Fibroblast of skin of right biceps (primary cell): ENCODE measurements at places on chromosomes 3 and 15.

DNA sequence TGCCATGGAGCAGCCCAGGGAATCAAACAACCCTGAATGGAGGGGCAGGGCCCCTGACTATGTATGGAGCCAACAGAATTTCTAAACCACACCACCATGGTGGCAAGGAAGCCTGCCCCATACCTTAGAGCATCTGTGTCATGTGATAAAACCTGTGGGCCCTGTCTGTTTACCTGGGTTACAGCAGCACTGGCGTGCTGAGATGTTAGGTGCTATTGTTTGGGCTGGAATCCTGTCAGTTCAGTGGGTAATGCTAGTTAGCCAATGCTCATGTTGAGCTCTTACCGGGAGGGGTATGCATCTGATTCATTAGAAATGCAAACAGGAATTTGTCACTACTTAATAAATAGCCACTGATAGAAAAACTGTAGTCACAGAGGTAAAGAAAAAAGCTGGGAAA, 63.5 kb upstream of the ETV5 start:
- no peak for DNase-seq

- DNase-seq, result peak; percentile 30
These were observed 639.4 kb upstream of the TBL1XR1 start for GRCh38 chr3:177836671-177837070.

DNA sequence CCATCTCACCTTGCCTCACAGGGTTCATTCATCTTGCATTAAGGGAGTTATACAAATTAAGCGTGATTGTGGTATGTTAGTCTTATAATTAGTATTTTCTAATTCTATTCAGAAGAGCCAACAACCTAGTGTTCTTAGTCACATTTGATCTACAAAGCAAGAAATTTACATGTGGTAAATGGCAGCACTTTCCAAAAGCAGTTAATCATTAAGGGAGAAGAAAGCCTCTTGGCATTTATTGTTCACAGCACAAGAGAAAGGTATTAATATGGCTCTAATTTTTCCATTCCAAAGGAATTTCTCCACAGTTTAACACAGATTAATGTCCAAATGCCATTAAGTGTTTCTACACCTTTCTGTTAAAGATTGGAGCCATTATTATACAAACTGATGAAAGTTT, 1077.1 kb downstream of the ZPLD1 start:
- no peak for DNase-seq

GRCh38 chr15:68620721-68621527, 42.1 kb downstream of the CORO2B start:
- peak; percentile 97 for DNase-seq

- DNase-seq, result peak; percentile 53
These were observed 3.1 kb downstream of the ANXA2 start for GRCh38 chr15:60394689-60395097.

DNA sequence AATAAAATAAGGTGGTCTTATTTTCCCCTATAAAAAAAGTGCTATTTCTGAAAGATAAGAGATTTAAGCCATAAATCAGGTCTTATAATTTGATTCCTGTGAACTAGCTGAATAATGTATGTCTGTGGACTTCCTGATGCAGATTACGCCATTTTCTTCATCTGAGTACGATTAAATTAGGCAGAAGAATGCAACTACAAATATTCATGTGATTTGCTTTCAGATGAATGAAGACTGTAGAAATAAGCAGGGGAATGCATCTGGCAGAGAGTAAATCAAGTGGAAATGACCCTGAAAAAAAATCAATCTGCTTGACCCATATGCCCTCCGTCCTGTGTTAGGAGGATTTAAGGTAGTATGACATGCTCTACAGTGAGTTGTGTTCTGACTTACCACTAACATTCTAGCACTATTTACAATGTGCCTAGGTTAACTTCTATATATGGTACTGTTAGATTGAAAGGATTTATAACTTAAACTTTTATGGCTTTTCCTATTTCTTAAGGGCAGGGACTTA, 14.7 kb downstream of the BNIP2 start:
- DNase-seq, result no peak

- DNase-seq, result no peak
These were observed 494.1 kb upstream of the DPPA4 start for GRCh38 chr3:109831403-109831802.

DNA sequence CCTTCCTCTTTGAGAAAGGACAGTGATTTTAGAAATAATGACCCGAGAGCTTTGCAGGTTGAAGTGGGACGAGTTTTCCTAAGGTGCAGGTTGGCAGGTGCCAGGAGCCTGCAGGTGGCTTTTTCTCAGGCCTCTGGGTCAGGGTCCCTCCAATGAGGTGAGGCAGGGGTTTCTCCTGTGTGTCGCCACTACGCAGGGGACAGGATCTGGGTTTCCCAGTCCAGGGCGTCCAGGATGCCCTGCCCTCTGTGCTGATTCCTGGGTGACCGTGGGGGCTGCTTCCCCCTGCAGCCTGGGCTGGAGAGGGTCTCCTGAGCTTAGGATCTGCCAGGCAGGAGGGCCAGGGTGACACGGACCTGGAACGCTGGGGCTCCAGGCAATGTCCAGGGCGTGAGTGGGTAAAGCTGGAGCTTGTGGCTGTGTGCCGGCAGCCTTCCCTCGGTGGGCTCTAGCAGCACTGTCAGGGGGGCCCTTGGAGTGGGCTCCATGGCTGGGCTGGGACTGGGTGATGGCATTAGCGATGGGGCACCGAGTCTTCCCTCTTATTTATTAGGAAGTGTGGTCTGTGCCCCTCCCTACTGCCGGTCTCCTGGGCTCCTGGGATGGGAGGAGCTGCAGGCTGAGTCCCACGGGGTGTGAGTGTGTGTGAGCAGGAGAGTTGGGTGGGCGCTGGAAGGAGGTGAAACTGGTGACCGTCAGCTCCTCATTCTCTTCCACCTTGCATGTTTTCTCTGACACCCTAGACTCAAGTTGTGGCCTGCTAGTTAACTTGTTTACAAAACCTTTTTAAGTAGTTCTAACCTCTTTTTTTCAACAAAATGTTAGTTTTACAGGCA, 1.8 kb downstream of the APBA2 start:
- no peak for DNase-seq

DNA sequence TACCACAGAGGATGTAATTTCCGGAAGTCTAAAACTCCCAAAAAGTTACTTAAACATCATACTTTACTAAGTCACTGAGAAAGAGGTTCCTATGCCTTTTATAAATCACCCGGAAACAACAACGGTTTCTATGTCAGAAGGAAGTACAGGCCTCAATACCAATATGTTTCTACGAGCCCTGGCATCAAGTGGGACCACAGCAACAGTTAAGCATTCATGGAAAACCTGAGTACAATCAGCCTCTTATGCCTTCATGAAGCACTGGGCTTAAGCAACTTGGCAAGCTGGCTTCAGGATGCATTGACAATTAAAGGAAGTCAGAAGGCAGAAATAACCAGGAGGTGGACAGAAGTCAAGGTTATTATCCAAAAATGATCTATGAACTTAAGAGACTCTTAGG, 19.1 kb upstream of the B3GNT5 start:
- no peak for DNase-seq

DNA sequence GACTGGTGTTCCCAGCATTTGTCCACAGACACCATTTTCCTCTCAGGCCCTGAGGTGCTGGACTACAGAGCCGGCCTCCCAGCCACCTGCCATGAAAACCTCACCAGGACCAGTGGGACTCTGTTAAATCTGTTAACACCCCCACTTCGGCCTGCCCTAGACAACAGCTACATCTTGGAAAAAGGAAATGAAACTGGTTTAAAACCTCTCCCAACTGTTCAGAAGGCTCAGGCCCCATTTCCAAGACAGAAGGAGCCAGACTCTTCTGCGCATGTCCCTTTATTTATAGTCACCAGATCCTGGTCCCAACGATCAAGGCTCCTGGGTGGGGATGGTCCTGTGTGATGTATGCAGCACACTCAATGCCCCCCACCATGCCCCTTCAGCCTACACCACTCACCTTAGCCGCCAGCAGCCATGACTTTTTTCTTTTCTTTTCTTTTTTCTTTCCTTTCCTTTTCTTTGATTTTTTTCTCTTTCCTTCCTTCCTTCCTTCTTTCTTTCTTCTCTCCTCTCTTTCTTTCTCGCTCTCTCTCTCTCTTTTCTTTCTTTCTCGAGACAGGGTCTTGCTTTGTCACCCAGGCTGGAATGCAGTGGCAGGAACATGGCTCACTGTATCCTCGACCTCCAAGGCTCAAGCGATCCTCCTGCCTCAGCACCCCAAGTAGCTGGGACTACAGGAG, 25.5 kb upstream of the FLNB start:
- DNase-seq, result no peak

- DNase-seq, result peak; percentile 95
These were observed 30.2 kb downstream of the TTBK2 start for GRCh38 chr15:42890161-42890913.

- no peak for DNase-seq
These were observed 376.6 kb upstream of the CBLB start for GRCh38 chr3:106245400-106245799.

- no peak for DNase-seq
These were observed 325.1 kb downstream of the SUCLG2 start for GRCh38 chr3:67329358-67329757.

DNA sequence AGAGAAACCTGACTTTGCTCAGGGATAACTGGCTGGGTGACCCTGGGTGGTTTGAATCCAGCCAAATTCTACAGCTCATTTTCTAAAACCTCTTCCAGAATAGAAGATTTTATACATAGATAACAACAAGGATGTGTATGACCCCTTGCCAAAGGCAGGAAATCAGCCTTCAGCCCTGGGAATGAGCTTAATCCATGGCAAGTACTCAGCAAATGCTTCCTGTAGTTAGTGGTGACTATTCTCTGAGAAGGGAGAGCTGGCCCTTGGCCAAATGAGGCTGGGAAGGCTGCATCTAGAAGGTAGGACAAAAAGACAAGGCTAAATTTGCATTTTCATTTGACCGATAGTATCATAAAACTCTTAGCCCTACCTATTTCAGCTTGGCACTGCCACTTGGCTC, 4.6 kb upstream of the HACD3 start:
- DNase-seq, result peak; percentile 65

DNA sequence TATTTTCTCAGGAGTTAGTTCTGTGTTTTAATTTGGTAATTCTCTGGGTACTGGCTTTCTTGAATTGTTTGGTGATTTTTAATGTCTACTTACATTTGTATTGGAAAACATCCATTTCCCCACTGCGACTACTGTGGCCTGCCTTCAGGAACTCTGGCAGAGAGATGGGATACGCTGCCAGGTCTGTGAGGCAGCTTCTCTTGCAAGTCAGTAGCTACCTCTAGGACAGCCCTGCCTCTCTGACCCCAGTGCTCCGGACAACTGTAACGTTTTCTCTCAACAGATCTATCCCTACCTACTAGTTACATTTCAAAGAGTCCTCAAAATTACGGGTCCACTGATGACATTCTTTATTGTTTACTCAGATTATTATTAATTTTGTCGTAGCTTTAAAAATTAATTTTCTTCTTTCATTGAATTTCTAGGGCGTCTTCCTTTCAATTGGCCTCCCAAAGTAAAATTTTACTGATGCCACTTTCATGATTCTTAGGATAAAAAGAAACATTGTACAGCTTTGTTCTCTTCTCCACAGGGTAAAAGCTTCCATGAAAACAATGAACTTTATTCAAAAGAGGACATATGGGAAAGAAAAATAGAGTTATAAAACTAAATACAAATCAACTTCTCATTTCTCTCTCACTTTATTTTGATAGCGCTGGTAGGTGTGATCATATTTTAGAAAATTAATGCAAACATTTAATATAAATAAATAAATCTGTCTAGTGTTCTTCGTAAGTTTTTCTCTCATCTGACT, 123.2 kb upstream of the GOLGA8J start:
- DNase-seq, result no peak

- no peak for DNase-seq
These were observed 21.4 kb downstream of the CCR1 start for GRCh38 chr3:46186471-46187340.

GRCh38 chr3:108381529-108382140, 85.3 kb downstream of the HHLA2 start:
- DNase-seq, result no peak

GRCh38 chr3:171480526-171480925, 20.3 kb upstream of the TNIK start:
- no peak for DNase-seq

DNA sequence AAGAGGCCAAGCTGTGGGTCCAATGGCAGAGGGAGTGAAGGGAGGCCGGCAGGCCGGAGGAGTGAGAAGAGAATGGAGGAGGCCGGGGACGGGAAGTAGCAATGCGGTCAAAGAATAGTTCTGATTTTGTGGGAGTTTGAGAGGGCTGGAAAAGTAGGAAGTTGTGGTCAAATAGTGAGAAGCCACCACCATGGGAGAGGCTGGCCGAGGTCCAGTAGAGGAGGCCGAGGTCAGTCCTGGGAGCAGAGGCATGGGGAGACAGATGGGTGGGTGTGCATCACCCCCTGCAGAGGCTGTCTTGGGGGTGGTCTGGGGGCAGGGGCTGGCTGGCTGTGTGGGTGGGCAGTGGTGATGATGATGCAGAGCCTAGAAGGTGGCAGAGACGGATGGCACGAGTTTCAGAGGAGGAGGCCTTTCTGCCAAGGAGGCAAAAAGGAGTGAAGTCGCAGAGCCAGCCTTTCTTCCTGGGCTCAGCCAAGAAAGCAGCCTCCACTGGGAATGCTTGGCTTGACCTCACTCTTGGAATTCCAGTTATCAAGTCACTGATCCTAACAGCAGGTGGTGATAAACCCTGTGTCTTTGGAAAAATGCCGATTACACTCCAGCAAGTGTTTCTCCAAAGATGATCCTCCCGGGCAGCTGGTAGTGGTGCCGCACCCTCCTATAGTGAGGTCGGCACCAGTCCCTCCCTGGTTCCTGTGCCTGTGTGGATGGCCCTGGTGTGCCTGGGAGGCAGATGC, 57.3 kb downstream of the ARNT2 start:
- peak; percentile 53 for DNase-seq

- peak; percentile 75 for DNase-seq
These were observed 9.0 kb upstream of the STRIT1 start for GRCh38 chr3:155302481-155302880.

DNA sequence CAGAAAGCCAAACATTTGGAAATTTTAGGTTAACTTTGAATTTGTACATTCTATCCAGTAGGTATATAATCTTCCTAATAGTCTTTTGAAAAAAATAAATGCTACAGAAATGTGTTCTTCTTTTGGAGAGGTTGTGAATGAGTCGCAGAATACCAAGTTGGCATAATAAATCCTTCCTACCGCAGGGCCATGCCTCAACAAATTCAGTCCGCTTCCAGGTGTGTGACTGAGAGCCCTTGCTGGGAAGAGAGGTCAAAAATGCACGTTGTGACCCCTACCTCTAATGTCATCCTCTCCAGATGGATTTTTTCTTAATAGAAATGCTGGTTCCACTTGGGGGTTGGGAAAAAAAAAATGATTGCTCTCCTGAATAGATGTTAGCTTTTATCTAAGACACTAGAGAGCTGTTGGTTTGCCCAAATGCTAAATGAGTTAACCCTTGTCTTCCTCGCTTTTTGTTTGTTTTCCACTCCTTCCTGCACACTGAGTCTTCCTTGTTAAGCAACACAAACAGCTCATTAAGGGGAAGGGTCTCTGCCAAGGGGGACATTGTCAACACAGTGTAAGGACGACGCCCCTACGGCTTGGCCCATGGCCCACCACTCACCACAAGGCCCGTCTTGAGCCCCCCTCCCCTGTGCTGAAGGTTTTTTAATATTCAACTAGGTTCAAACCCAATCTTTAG, 33.9 kb downstream of the RLBP1 start:
- DNase-seq, result no peak
